ENCODE measurements at places on chromosomes 11 and 22.

DNA sequence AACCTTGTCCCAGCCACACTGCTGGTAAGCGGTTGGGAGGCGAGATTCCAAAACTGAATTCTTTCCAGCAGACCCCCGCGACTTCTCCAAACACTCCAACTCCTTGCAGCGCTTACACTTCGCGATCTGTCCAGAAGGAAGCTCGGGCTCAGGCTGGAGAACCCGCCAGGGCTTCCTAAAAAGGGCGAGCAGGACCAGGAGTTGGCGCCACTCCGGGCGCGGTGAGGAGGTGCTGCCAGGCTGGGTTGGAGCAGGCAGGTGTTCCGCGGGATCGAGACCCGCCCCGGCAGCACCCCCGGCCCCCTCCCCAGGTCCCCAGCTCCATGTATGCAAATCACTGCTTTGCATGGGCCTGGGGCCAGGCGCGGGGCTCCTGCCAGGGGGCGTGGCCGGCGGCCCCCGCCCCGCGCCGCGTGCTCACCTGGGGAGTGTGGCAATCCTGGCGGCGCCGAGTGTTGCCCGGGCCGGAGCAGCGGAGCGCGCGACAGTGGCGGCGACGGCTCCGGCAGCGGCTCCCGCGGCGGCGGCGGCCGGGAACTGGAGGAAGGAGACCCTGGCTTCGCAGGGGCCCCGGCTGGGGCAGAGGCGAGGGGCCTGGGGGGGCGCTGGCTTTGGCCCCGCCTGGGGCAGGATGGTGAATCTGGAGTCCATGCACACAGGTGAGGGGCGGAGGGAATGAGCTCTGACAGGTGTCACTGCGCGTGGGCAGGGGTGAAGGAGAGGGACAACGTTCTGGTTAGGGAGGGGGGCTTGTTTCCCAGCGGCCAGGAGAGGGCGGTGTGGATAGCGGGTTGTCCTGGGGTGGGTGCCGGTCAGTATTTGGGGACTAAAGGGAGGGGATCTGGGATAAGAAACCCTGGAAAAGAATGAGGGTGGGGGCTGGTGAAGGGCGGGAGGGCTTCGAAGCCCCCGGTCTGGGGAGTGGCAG is at the start of gene POU2F3:
Gene POU2F3, plus strand, starts transcription at position 428 of the 928 bp plus-strand sequence. Its CDS starts 204 bp downstream, at position 632.
- no peak for DNase-seq

DNA sequence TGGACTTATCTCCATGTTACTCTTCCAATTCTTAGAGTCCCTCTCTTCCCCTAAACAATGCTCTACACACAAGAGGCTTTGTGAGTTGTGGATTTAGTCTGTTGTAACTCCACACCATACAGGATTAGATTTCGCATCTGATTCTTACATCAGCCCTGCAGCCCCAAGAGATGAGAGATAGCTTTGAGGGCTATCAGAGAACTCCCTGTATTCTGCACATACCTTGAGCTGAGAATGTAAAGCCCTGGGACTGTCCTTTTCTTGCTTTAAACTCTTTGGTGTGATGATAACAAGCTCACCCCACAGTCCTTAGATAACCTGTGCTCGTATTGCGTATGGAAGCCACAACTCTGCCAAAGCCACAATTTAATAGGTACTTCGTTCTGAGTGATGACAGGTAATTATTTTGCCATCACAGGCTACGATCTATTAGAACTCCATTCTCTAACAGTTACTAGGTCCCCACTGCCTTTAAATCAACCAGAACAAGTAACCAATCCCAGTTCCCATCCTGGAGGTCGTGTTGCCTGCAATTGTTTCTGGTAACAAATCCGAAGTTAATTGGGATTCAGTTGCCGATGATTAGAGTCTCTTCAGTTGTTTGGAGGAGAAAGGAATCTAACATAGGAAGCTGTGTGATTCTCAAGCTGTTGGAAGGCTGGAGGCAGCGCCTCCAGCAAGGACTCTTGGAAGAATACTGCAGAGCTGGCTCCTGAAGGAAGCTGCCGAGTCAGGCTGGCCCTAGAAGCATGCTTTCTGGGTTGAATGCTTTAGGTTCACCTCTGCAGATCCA is 1.3 kb upstream of the PARVG start:
- no peak for DNase-seq

GRCh38 chr11:55401011-55401410 is 33.2 kb downstream of the OR4A15 start:
- no peak for DNase-seq

DNA sequence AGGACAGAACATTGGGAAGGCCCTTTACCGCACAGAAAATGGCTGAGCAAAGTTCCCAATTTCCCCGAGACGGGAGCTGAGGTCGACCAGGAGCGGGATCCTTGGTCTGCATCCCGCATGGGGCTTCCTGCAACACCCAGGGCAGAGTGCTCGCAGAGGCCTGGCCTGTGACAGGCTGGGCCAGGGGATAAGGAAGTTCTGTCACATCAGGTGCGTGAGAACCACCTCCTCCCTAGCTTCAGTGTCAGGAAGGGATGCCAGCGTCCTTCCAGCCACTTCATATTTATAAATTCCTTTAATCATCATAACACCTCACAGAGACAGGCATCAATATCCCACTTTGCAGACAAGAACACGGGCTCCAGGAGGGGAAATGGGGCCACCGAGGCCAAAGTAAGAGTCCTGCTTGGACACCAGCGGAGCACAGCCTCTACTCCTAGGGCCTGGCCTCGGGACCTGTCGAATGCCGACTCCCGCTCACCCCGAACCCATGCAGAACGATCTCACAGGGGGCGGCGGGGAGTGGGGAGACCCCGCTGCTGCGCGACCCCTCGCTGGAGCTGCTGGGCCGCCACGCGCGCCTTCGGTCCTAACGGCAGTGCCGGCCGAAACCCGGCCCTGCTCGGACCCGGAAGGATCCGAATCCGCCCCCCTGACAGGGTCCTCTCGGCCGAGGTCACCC is 532 bp downstream of the BET1L start:
- DNase-seq: no peak

- no peak for DNase-seq
Observed at GRCh38 chr11:37104380-37104779, 506.3 kb upstream of the RAG2 start.

Data from fibroblast of the conjunctiva (primary cell).